ENCODE measurements at places on chromosomes 11 and 22.

DNA sequence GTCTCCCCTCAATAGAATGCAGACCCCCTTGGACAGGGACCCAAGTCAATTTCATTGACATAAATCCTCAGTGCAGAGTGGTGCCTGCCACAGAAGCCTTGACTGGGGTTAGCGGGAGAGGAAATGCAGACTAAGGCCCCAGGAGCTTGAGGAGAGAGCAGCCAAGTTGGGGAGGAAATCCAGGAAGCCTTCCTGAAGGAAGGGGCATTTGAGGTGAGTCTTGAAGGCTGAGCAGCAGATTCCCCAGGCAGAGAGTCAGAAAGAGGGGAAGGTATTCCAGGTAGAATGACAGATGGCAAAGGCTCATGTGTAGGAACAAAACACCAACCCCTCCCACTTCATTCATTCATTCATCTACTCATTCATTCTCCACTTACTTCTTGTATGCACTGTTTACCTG, 10.3 kb downstream of the MYEOV start:
- no peak for DNase-seq

DNA sequence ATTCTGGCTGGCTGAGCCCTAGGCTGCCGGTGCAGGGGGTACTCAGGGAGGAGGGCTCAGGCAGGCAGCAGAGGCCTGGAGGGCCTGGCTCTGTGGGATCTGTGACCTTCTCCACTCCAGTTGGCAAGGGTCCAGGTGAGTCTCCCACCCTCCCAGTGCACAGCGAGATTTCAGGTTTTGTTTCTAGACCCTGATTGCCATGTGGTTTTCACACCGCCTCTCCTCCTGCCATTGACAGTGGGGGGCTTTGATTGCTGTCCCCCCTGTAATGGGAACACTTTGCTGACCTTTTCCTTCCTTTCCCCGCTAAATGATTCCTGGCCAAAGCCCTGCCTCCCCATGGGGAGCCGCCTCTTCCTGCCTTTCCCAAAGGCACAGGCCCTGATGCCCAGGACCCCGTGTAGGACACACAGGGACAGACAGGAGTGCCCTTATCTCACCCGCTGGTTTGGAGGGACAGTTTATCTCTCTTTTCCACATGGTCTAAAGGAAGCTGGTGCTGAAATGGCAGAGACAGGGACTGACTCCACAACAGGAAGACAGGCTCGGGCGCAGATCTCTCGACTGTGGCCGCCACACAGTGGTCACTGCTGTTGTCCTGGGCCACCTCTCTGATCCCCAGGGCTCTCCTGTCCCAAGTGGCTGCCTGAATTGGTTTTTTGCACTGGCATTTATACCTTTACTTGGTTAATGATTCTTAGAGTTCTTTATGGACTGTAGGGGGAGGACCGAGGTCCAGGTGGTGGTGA, 43.4 kb downstream of the BCR start:
- no peak for DNase-seq

GRCh38 chr11:43556612-43557375, 123.7 kb upstream of the HSD17B12 start:
- no peak for DNase-seq

DNA sequence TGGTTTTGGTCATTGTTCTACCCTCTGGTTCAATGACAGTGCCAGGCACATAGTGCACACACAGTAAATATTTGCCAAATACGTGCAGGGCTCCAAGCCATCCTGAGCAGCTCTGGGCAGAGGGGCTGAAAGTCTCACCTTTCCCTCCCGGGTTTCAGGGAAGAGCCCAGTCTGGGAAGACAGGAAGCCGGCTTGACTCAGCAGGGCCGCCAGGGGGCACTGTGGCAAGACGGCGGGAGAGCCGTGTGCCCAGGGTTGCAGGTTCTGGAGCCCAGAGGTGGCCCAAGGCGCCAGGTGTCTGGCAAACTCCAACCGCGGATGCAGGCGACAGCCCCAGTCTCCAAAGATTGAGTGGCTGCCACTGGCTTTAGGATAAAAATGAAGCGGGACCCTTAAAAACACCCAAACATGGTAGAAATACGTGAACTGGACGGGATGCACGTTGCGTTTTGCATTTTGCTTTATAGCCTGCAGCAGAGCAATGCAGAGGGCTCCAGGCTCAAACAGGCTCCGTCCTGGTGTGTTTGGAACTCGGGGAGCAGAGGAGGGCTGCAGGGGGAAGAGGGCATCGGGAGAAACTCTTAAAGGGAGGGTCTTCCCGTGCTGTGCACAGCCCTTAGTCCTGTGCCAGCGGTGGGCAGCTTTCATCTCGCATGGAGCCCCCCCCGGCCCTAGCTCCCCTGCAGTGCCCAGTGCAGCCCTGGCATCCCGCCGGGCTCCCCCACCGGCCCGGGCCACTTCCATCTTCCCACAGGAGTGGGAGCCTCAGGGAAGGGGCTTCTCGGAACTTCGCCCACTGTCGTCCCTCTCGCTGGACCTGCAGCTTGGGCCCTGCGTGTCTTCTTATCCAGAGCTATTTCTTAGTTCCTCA, 10.7 kb downstream of the KRTAP5-5 start:
- no peak for DNase-seq

- DNase-seq, result no peak
These were observed 672 bp downstream of the TMEM135 start for GRCh38 chr11:87038235-87038977.

DNA sequence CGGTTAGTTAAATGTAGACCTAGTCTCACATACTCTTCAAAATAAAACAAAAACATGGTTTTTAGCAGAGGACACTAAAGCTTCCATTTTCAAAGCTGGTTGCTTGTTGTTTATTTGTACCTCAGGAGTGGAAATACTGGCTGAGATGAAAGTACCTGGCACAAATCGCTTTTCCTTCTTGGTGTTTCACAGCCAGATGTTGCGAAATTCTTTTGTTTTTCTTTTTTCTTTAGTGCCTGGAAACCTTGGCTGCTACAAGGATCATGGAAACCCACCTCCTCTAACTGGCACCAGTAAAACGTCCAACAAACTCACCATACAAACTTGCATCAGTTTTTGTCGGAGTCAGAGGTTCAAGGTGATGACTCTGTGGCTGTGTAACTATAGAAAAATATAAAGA, 48.3 kb downstream of the KREMEN1 start:
- no peak for DNase-seq

- DNase-seq, result no peak
These were observed 8.8 kb downstream of the SCUBE2 start for GRCh38 chr11:9082575-9082974.

DNA sequence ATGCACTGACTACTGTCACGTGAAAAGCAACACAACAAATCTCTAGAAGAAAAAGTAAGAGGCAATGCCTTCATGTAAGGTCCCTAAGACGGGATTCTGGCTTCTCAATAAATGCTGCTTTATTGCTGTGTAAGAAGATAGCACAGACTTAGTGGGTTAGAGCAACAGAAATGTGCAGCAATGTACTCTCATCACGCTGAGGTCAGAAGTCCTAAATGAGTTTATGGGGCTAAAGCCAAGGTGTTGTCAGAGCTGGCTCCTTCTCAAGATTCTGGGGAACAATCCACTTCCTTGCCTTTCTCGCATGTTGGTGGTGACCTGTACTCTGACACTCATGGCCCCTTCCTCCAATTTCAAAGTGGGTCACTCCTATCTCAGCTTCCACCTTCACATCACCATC, 93.4 kb downstream of the SHANK2 start:
- no peak for DNase-seq

DNA sequence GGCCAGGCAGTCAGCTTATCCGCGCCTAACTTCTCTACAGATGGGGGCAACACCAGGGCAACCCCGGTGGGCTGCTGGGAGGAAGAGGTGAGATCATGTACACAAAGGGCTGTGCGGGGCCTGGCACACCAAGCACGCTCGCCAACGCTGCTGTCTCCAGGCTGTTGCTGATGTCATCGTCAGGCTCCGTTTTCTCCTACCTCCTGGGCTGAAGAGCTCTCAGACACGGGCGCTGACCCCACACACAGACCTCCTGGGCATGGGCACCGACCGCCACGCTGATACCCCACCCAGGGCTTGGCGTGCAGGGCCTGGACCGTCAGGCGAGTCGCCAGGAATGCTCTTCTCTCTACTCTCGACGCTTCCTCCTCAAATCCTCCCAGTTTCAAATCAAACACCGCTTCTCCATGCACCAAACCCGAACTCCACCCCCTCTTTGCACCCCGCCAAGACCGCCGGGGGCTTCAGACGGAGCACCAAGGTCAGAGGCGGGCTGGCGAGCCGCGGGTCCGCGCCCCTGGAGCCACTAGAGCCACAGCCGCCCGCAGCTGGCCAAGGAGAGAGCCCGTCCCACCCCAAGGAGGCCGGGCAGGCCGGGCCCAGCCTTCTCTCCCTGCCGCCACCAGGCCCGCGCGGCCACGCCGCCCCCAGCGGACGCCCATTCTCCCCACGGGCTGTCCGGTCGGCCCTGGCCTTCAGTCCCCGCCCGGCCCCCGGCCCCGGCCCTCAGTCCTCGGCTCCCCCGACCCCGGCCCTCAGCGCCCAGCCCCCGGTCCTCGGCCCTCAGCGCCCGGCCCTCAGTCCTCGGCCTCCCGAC, 772 bp downstream of the SBF1 start:
- DNase-seq, result peak; percentile 34

DNA sequence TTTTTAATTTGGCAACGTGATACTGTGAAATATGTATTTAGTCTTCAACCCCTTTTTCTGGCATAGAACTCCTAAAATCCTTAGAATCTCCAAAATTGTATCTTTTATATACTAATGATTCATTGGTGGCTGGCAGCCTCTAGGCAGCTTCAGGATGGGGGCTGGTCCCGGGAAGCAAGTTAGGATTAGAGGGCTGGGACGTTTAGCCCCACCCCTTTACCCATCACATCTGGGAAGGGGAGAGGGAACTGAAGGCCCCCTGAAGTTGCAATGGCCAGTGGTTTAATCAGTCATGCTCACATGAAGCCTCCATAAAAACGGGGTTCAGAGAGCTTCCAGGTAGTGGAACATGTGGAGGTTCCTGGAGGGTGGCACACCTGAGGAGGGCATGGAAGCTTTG, 7.1 kb downstream of the IL17RA start:
- no peak for DNase-seq

DNA sequence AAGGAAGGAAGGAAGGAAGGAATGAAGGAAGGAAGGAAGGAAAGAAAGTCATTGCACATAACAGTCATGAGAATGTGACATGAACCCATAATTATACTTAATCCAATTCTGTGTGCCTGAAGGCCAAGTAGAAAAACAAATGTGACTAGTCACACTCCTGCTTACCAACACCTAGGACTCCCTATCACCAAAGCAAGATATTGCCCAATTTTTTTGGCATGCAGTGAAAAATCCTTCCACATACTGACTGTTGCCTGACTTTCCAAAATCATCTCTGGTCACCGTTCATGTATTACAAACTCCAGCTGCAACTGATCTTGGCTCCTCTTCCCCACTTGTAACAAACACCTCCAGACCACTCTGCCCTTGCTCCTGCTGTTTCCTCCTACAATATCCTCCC, 516.8 kb downstream of the OPCML start:
- no peak for DNase-seq

DNA sequence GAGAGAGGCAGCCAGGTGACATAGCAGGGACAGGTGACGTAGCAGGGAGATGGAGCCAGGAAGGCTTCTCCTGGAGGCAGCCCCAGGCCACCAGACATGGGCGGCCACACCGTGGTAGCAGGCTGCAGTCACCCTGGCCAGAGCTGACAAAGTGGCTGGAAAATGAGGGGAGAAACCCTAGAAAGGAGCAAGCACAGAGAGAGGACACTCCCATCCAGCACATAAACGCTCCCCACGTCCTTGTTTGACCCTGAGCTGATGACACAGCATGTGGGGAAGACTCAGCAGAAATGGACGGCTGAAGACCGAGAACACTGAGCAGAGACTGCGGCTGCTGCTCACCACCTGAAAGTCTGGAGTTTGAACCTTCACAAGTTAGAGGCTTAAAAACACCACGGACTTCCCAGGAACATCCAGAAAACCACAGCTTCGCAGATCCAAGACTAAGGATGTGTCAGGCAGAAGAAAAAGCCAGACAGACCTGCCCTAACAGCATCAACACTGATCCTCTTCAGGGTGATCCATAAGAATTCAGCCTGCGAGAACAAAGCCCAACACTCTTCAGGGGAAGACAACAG, 28.7 kb downstream of the DRD4 start:
- DNase-seq, result no peak

DNA sequence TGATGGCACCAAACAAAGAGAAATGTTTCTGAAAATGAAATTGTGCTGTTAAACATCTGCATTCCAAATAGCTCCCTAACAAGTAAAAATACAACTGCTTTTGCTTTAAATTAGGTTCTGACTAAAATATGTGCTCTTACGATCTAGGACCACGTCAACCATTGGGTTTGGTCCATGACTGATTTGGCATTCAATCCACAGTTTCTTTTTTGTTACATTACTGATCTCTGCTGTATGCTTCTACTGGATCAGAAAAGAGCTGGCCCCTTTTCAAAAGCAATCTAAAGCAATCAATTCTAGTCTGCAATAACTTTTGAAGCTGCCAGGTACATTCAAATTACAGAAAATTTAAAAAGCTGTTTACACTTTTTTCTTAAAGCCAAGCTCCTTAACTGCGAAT, 1047.1 kb upstream of the CCDC90B start:
- DNase-seq, result no peak

All from retinal pigment epithelial cell (primary cell).